SHP77 treated with DMSO at 0.1 percent for 48 hours (cell line): ENCODE measurements at places on chromosomes 5 and 9.

DNA sequence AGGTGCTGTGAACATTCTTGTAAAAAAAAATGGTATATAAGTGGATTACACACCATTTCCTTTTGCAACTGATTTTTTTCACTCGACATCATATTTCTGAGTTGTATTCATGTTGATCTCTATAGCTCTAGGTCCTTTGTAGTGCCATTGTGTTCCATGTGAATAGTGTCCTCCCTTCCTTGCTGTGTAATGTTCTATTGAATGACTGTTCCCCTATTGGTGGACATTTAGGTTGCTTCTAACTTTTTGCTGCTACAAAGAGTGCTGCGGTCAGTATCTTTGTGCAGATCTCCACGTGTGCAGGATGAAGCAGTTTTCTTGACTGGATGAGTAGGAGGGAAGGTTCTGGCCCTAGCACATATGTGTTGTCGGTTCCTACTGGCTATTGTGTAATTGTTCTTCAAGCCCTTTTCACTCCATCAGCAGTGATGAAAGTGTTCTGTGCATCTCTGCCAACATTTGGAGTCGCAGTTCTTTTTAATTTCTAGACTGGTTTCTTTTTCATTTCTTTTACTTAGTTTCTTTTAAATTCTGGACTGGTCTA, 20.2 kb downstream of the DAB2IP start:
- no peak for DNase-seq

DNA sequence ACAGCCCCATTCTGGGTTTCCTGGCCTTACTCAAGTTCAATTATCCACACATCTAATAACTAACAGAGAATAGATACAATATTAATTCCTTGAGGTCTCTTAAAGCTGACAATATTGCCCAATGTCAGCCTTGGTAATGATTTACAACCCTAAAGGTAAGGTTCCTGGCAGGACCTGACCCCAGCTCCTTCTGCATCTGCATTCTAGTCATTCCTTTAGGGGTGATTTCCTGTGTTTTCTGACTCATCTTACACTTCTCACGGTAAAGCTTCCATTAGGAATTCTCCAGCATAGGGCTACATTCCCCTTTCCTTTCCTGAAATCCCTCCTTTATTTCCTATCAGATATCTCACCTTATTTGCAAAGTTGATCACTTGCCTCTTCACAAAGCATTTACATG, 9.3 kb downstream of the HAVCR1 start:
- no peak for DNase-seq

- no peak for DNase-seq
These were observed 7.8 kb downstream of the LCP2 start for GRCh38 chr5:170289764-170290163.

DNA sequence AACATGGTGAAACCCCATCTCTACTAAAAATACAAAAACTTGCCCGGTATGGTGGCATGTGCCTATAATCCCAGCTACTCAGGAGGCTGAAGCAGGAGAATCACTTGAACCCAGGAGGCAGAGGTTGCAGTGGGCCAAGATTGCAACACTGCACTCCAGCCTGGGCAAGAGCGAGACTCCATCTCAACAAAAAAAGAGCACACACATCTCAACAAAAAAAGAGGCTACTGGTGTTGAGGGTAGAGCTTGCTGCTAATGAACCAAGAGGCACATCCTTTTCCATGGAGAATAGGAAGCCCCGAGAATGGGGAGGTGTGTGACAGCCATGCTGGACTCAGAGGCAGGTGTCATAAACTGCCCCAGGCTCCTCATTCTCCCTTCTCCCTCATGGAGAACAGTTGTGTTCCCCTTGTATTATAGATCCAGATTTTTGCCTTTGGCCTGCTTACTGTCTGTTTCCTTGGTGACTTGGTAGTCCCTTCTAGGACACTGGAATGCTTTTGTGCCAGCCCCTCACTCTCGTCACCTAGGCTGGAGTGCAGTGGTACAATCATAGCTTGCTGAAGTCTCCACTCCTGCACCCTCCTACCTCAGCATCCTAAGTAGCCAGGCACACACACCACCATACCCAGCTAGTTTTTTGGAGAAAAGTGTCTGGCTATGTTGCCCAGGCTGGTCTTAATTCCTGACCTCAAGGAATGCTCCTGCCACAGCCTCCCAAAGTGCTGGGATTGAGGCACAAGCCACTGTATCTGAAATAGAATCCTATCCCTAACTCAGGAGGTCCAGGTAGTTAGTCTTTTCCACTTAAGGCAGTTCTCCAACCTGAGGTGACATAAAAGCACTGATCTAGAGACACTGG, 5.1 kb downstream of the RPL12 start:
- no peak for DNase-seq

DNA sequence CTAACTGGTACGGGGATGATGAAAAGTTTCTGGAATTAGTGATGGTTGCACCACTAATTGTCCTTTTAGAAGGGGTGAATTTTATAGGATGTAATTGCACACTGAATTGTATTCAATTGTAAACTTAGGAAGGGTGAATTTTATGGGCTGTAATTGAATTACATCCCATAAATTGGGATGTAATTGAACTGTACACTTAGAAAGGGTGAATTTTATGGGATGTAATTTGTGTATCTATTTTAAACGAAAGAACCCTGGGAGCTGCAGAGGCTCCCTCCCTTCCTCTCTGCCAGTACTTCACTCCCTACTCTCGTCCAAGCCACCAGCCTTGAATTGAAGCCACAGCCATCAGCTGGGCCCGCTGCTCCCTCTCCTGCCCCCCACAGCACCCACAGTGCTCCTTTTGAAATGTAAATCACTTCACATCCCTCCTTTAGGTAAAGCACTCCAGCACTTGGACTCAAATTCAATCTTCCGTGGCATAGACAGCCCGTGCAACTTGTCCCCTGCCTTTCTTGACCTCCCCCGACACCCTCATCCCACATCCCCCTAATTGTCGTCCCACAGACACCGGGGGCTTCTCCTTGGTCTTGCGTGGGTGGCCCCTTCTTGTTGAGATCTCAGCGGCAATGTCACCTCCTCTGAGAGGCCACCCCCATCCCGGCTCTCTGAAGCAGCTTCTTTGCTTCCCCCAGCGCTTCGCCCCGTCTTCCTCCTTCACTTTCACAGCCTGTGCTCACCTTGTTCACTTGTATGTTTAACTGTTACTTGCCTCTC, 84.2 kb upstream of the HRH2 start:
- DNase-seq: no peak

DNA sequence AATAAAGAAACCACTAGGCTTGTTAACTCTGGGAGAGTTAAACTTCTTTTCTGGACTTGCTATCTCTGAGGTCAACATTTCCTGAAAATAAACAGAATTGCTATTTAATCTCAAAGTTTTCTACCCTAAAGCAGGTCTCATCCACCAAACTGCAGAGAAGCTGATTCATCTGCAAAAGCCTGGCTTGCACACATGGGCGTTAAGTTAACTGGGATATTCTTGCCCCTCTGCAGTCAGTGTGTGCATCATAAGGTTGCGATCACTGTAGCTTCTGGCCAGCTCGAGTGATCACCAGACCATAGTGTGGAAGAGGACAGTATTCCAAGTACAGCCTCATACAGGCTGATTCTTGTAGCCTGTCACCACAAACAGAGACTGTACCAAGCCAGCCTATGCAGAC, 99.2 kb downstream of the SPOCK1 start:
- no peak for DNase-seq

DNA sequence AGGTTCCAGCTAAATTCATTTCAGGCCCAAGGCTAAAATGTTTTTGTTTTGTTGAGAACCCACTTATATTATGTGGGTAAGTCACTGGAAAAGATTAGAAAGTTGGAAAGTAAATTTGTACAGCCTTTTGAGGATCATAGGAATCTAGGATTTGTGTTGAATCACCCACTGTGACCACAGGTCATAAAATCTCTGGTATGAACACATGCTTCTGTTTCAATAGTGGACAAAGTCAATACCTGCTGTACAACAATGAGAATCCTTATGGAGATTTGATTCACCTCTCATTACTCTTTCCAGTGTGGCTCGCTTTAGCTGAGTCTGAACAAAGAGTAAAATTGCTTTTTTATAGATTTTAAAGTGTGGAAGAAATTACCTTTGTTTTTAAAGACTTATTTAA, 369.5 kb downstream of the TMEM167A start:
- no peak for DNase-seq

DNA sequence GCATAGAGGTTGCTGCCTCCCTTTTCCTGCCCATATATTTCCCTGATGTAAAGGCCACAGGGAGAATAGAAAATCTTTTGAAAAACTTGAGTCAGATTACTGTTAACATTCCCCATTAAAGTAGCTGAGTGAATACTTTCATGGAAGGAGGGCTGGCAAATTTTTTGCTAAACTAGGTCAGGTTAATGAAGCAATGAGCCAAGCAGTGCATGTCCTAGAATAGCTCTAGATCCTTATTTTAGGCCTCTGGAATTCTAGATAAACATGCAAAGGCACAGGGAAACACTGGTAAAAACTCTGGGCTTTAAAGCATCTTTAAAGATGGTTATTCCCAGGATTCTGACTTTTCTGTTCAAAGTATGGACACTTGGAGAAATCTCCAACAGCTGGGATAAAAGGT, 27.9 kb downstream of the TTC1 start:
- DNase-seq: no peak

GRCh38 chr9:95092262-95093072, 225.0 kb downstream of the FANCC start:
- no peak for DNase-seq

- no peak for DNase-seq
These were observed 11.1 kb upstream of the GARNL3 start for GRCh38 chr9:127253446-127253845.

- DNase-seq: no peak
These were observed 38.7 kb downstream of the TTC39B start for GRCh38 chr9:15268317-15268716.

GRCh38 chr5:141843156-141843927, 34.9 kb downstream of the PCDH1 start:
- no peak for DNase-seq

GRCh38 chr9:68714416-68715180, 9.6 kb downstream of the PIP5K1B start:
- DNase-seq: no peak
